ENCODE measurements at places on chromosomes 4 and X.

DNA sequence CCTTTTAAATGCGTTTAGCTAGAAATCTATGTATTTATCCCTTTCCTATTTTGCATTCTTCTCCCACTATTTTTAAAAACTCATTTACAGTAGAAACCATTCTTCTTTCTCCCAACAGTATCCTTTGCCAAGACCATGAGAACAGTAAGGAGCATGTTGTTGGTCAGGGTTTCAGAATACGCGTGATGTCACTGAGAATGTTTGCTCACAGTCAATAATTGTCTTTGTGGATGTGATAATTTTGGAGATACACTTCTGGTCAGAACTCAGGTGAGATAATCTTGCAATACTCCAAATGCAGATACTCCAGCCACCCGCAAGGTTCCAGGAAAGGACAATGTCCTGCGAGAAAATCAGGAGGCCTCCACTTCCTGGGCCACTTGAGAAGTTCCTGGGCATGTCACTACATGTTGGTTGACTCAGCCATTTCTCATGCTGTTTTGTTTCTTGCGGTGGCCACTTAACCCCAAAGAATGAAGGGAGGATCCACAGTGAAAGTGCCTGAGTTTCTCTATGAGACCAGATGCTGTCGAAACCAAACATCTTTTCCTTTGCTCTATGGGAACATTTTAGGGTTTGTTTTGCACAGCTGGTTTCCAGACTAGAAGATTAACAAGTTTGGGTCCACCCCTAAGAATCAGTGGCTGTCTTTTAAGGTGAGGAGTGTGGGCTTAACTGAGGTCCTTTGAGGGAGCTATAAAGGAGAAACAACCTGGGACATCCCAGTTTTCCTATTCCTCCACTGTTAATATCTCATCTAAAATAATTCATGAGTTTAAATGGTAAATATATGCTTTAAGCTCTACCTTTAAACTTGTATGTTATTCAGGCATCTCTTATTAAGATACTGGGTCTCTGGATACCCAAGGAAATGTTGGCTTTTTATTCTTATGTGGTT, 116.0 kb downstream of the SOWAHB start:
- no peak for DNase-seq

- no peak for DNase-seq
Observed at GRCh38 chr4:153639833-153640802, 44.0 kb upstream of the TLR2 start.

DNA sequence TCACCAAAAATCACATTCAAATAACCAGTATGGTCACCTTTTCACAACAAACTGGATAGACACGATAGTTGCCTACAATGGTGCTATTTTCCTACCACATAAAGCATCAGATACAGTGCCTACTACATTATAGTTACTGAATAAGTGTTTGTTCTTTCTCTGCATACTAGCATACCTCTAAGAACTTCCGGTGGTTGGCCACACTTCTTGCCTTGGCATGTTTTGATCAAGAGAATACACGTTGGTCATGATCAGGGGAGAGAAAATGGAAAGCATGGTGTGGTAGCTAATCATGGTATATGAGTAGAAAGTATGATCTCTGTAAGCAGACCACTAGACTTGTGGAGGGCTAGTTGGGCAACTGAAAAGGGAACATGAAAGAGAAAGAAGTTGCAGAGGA, 322.8 kb upstream of the DIAPH2 start:
- DNase-seq: no peak

DNA sequence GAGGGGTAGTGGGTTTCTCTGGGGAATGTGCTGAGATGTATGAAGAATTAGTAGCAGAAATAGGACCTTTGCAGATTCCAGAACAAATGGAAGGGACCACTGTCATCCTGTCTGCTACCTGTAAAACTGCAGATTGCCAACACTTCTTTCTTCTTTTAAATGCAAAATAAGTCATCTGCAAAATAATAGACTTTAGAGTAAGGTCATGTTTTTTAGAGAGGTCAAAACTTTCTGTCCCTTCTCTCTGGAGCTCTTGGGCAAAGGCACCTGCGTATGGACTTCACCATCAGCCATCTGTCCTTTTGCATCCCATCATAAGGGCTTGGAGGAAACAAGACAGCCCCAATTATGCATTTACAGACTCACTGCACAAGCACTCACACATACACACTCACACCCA, 121.1 kb upstream of the PPARGC1A start:
- DNase-seq: no peak

GRCh38 chrX:131393426-131393825, 104.3 kb upstream of the IGSF1 start:
- no peak for DNase-seq

DNA sequence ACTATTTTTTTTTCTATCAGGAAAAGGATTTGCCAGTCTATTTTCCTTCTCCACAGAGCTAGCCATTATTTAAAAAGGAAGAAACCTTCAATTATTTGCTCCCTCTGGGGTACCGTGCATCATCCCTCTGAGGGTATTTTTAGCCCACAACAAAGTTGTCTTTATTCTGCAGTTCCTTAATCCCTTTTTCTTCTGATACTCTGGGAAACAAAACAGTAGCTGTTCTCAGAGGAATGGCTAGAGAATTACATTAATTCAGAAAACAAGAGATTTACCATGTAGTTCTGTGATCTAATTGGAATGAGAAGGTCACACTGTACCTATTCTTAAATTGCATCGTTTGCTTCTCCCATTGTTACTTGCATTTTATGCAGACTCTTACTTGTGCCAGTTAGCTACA, 1056.7 kb downstream of the STIM2 start:
- no peak for DNase-seq

- no peak for DNase-seq
Observed at GRCh38 chrX:110966839-110967238, 129.2 kb upstream of the PAK3 start.

DNA sequence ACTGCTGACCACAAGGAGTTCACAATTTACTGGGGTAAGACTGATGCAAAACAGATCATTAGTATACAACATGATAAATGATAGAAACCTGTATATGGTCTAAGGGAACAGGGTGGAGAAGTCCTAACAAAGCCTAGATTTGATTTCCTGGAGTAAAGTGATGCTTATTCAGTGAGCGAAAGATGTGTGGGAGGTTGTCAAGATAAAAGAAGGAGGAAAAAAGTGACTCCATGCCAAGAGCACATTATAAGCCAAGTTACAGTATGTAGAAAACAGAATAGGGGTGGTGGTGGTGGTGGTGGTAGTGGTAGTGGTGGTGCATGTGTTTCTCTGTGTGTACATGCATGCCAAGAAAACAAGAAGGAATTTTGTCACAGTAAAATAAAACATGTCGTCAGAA, 325.2 kb downstream of the MAPK10 start:
- no peak for DNase-seq

DNA sequence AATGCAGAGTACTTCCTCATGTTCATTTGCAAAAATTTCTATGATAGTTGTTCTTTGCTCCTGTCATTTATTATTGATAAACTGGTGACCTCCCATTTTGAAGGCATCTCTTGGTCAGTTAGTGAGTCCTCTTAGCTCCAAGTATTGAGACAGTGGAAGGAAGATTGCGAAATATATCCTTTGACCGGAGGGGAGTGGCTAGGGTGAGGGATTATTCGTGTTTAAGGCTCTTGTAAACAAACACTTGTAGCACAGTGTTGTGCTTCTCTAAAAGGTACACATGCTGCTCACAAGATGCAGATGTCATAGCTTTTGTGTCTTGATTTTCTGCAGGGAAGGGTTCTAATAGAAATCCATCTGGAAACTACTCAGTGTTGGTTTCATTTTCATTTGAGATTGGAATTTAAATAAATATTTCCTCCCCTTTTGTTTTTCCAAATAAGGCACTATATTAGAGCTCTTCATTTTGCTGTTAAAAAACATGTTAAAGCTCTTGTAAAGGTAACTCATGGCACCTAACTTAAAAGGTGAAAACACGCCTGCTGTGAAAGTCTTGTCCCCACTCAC, 21.8 kb downstream of the TXLNG start:
- no peak for DNase-seq

DNA sequence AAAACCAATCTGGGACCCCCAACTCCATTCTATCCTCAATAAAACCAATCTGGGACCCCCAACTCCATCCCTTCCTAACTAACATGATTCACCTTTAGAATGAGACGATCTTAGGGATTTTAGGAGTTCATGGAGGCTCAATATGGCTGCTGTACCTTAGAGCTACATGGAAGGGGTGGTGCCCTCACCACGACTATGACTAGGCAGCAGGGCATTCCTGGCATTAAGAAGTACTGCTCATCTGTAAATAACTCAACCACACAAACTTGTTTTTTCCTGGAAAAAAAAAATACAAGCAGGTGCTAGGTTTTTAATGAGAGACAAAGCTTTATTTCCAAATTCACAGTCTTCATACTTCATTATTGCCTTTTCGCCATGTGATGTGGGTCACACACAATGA, 346.5 kb upstream of the FAT1 start:
- no peak for DNase-seq

DNA sequence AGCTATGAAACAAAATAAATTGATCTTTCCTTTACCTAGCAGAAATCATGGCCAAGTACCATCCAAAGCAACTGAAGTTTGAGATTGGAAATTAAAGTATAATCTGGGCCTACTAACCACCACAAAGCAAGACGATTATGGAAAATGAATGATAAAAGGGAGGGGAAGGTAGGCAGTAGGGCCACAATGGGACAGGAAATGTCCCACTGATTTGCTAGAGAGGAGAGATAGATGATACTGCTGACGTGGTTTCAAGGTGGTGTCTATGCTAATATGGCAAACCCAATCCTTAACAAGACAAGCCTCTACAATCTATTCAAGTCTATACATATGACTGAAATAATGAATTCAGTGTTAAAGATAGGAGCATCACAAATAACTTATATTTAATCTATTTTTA, 6.1 kb downstream of the TMPRSS11F start:
- DNase-seq: no peak

GRCh38 chr4:174189392-174190015, 94.0 kb downstream of the FBXO8 start:
- no peak for DNase-seq

DNA sequence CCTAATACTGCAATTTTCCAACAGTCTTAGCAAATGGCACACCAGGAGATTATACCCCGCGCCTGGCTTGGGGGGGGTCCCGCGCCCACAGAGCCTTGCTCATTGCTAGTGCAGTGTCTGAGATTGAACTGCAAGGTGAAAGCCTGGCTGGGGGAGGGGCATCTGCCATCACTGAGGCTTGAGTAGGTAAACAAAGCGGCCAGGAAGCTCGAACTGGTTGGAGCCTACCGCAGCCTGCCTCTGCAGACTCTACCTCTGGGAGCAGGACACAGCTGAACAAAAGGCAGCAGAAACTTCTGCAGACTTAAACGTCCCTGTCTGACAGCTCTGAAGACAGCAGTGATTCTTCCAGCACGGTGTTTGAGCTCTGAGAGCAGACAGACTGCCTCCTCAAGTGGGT, 172.8 kb upstream of the NAP1L5 start:
- no peak for DNase-seq

- no peak for DNase-seq
Observed at GRCh38 chr4:8582941-8583654, 2.9 kb downstream of the GPR78 start.

GRCh38 chr4:117874216-117874615, 160.1 kb upstream of the NDST3 start:
- DNase-seq: no peak

- DNase-seq: no peak
Observed at GRCh38 chr4:140533951-140534480, 10.0 kb downstream of the ELMOD2 start.

GRCh38 chr4:537436-538264, 38.4 kb downstream of the TMEM271 start:
- no peak for DNase-seq

- DNase-seq: no peak
Observed at GRCh38 chr4:37908488-37909331, 17.8 kb downstream of the TBC1D1 start.

GRCh38 chr4:149645790-149646189, 169.9 kb downstream of the IQCM start:
- DNase-seq: no peak

GRCh38 chrX:48058621-48059295, 12.7 kb downstream of the ZNF630 start:
- no peak for DNase-seq

- no peak for DNase-seq
Observed at GRCh38 chrX:38087594-38087993, 81.2 kb downstream of the SYTL5 start.

GRCh38 chr4:154677923-154678322, 65.5 kb upstream of the FGG start:
- no peak for DNase-seq

- DNase-seq: no peak
Observed at GRCh38 chrX:48772602-48773001, 11.1 kb downstream of the GLOD5 start.

GRCh38 chrX:129689796-129690195, 35.0 kb upstream of the APLN start:
- DNase-seq: no peak

DNA sequence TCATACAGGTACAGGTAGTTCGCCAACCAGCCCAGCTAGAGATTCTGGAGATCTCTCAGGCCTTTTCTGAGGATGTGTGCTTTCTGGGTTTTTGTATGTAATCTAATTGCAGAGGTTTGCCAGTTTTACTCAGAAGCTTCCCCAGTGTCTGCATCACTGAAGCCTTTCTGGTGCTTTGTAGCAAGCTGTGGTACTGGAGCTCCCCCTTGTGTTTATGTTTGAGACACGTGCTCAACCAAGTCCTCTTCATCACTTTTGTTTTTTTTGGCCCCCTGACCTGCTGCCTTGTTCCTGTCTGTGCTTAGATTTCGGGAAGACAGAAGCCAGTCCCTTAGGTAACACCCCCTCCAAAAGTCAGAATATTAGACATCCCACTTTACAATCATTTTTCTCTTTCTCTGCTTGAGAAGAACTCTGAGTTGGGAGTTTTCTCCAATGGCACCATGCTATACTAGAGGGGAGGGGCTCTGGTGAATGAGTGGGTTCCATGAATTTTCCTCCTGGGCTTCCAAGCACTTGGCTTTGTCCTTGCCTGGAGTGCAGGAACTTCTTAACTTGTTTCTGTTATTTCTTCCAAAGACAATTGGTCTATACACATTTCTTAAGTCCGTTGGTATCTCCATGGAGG, 128.4 kb upstream of the TBC1D9 start:
- DNase-seq: no peak

DNA sequence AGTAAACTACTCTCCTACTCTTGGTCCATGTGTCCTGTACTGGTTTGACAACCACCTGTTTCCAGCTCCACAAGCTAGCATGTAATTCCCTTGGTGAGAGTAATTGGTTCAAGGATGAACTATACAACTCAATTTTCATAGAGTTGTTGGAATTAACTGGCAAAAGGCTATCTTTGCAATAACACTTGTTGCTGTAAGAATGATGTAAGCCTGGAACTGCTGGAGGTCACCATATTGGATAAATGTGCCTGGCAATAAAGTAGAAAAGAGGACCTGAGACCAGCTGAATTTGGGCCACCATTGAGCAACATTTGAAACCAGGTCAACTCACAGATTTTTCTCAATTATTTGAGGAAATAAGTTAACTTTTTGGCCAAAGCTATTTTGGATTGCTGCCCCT, 175.5 kb downstream of the CAMK2D start:
- no peak for DNase-seq

All from NCI-H2107 (cell line).